ENCODE measurements at places on chromosomes 7 and 10. TPM values are rescaled to one million over a fixed set of nuclear protein-coding genes. Genes with fewer than 3 reads are reported as not detected.

GRCh38 chr7:27424231-27424630 lies 181.6 kb downstream of the EVX1 start:
- DNase-seq = no peak

DNA sequence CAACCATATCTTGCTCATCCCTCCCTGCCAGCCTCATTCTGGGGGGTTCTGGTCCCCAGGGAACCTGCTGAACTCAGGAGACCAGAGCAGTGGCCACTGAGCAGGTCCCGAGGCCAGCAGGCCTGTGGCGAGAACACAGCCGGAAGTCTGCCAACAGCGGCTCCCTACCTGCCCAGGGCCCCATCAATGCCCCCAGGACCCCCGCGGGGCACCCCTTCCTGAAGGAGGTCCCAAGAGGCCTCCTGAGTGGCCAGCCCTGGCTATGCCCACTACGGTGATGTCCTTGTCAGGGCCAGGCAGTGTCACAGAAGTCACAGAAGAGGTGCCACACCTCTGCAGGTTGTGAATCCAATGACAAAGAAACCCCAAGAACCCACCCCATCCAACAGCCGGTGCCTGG lies 58.9 kb downstream of the CAMK2B start:
- DNase-seq = no peak

GRCh38 chr7:92557249-92557648 lies 28.7 kb downstream of the RBM48 start:
- DNase-seq = no peak

DNA sequence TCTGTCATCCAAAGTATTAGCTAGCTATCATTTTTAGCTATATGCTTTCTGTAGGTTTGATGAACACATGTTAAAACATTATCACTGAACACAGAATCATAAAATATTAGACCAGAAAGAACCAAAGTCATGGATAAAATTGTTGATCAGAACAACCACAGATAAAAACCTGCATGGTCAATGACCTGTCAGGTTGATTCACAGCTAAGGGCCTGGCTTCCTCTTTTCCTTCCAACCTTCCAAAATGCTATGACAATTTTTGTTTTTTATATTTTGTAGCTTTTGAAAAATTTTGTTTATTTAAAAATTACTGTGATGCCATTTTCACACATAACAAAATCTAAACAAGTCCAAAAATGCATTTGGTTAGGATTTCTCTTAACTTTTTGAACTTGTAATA lies 444.4 kb upstream of the CHRM2 start:
- no peak for DNase-seq

GRCh38 chr10:2145491-2145890 lies 408.2 kb upstream of the ADARB2 start:
- no peak for DNase-seq

DNA sequence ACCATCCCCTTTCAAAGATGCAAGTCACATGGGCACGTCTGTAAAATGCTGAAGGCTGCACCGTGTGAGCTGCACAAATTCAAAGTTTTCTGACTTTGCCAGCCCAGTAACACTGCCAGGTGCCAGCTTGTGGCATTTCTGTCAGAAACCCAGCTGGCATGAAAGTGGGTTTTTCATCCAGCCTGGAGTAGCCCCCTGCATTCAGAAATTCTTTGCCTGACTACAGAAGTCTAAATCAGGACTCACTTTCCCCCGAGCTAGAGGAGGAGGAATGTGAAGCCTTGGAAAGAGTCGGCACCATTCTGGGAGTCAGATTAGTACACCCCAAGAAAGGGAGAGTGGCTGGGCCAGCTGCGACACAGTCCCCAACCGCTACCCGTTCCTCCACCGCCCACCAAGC lies 56.7 kb upstream of the EN2 start:
- no peak for DNase-seq

Gene IFIT1B
- polyA plus RNA-seq = 0.17 TPM

DNA sequence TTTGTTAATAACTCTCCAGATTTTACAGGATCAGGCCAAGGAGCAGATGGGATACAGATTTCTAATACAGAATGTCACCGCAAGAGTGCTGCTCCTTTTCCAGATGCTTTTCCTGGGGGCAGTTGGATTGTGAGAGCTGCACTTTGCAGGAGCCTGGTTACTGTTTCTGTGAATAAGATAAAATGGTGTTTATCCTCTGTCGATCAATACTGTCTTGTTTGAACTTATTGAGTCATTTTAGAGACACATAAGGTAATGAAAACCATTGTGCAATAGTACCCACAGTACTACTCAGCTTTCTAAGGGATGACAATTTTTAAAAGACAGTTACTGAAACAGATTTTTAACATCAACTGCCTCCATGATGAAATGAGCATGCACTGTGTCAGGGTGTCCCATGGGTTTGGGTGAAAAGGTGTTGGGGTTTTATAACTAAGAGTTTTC lies 2.9 kb downstream of the A1CF start:
- no peak for DNase-seq

All from muscle of arm (tissue), 14 donors.